ENCODE measurements at places on chromosomes 16 and 17. TPM values are rescaled to one million over a fixed set of nuclear protein-coding genes. Genes with fewer than 3 reads are reported as not detected.

The TEKT1 gene
- total RNA-seq = not detected

The G6PC3 gene
- 63.5 TPM for total RNA-seq

The PRPSAP2 gene
- total RNA-seq = 50.3 TPM

The CDH1 gene
- total RNA-seq = 0.05 TPM

DNA sequence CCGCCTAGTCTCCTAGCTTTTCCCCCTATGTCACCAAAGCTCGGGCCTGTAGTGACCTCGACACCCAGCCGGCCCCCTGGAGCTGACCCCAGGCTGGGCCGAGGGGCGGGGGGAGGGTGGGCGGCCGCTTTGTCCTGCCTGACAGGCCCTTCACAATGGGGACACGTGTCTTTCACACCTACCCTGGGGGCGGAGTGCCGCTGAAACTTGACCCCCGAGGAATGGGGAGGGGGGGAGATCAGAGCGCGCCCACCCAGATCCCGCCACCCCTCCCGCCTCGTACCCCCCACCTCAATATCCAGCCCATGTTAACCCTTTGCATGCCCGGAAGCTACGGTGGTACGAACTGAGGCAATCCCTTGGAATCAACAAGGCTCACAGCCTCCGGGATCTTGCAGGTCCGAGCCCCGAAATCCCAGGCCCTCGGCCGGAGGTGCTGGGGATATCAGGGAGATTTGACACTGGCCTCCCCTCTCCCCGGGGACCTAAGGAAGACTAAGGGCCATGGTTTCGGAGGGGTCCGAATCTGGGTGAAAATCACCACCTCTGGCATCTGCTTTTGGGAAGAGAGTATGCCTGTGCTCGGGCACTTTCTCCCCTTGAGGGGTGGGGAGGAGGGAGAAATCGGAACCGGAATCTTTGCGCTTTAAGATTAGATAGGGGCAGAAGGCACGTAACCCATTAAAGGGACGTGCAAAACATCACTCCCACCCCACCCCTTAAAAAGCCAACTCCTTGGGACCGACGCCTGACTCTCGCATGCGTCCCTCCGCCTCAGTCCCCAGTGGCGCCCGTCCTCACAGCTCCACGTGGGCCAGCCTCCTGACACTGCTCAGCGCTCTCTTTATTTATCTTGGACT, 2.6 kb downstream of the NOG start:
- peak; percentile 27 for DNase-seq

GRCh38 chr17:42967925-42968324, 3.7 kb upstream of the AARSD1 start:
- DNase-seq = no peak

DNA sequence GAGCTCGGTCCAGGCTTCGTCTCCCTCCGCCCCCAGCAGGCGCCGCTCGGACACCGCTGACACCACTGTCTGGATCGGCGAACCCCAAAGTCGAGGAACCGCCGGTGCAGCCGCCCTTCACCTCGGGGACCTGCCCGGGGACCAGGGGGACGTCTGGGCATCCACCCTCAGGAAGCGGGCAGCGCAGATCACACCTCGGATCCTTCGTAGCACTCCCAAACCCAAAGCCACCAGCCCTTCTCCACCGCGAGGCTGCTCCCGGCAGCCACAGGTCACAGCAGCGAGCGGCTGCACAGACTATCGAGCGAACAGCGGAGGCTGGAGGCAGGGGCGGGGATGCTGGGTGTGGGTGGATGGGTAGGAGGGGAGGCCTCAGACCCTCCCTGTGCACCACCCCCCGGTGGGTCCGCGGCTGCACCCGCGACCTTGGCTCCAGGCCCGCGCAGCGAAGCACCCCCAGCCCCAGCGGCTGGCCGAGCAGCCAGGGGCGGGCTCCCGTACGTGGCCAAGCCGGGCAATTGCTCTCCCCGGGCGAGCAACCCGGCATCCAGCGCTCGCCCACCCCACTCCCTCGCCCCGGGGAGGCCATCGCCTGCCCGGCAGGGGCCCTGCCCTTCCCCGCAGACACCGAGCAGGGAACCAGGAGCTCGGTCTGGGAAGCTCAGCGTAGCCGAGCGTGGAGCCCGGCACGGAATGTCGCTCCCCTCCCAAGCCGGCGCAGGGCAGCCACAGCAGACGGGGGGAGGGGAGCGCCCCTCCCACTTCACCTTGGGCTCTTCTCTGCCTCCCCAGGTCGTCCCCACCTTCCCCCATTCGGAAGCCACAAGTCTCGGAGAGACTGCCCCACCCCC, 1.0 kb downstream of the SDK2 start:
- no peak for DNase-seq

GRCh38 chr17:68646626-68647526, 45.7 kb upstream of the FAM20A start:
- no peak for DNase-seq

DNA sequence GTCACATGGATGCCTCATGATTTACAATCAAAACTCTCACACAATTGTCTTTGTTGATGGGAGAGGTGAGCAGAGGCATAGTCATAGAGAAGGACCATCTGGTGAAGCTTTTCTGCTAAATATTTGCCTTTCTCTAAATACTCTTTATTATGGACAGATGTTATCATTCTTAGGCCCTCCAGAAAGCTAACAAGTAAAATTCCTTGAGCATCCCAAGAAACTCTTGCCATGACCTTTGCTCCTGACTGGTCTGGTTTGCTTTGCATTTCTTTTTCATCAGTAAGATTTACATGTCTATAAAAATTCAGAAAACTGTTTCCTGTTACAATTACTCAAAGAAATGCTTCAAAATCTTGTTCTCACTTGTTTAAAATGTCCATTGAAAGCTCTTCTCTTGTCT, 1336.6 kb upstream of the CDH8 start:
- no peak for DNase-seq

GRCh38 chr16:3094289-3095027, 4.6 kb downstream of the ZSCAN10 start:
- DNase-seq = peak; percentile 45

GRCh38 chr16:82660075-82660645, 33.4 kb downstream of the CDH13 start:
- DNase-seq = peak; percentile 85

GRCh38 chr17:32253117-32253611, 12.5 kb upstream of the RHBDL3 start:
- DNase-seq = peak; percentile 67

DNA sequence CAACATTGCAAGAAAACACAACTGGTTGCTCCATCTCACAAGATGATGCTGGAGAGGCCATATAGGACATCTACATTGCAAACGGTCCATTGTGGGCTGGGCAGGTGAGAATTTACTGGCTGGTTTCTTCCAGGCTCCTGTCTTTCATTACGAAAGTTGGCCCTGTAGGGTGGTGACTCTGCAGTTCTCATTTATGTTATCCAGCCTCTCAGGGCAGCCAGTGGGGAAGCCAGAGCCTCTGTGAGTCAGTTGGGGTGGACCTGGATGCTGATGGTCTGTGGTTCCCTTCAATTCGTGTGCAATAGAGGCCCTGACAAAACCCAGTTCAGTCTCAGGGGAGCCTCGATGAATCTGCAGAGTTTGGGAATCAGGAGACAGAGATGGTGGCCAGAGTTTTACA, 341.0 kb upstream of the CCL2 start:
- DNase-seq = no peak

DNA sequence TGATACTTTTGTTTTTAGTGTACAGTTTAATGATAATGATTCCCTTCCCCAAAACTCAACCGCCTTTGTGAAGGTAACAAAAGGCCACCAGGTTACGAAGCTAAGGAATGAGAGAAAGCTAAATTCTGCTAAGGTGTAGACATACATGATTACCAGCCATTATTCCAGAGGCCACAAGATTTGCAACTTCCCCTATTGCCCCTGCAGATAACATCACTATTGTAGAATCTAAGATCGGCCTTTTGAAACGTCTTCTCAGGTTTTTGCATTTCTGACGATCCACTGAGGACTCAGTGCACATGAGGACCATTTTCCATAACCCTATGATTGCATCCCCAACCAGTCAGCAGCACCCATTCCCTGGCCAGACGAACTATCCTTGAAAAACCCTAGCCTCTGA, 33.9 kb upstream of the SNN start:
- no peak for DNase-seq

Data from M059J (cell line).